ENCODE measurements at places on chromosomes 3 and 15.

- no peak for DNase-seq
Measured at GRCh38 chr3:22606938-22607337, 596.2 kb upstream of the UBE2E2 start.

- no peak for DNase-seq
Measured at GRCh38 chr15:52013151-52013791, 5.7 kb upstream of the MAPK6 start.

GRCh38 chr3:99031778-99032177 lies 130.3 kb upstream of the DCBLD2 start:
- DNase-seq, result no peak

GRCh38 chr3:141336672-141337522 lies 31.4 kb upstream of the ZBTB38 start:
- no peak for DNase-seq

DNA sequence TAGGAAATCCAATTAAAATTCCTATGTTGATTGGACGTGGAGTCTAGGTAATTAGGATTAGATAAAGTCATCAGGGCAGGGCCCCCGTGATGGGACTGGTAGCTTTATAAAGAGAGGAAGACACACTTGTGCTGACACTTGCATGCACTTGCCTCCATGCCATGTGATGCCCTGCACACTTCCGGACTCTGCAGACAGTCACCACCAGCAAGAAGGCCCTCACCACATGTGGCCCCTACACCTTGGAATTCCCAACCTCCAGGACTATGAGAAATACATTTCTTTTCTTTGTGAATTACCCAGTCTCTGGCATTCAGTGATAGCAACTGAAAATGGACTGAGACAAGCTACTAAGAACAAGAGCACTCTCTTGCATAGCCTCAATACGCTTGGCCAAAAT lies 90.6 kb downstream of the CRYGS start:
- no peak for DNase-seq

GRCh38 chr15:41105348-41106334 lies 10.4 kb downstream of the INO80 start:
- no peak for DNase-seq

- no peak for DNase-seq
Measured at GRCh38 chr3:18436213-18436612, 11.1 kb upstream of the SATB1 start.

GRCh38 chr3:13213911-13214846 lies 140.9 kb upstream of the IQSEC1 start:
- no peak for DNase-seq

DNA sequence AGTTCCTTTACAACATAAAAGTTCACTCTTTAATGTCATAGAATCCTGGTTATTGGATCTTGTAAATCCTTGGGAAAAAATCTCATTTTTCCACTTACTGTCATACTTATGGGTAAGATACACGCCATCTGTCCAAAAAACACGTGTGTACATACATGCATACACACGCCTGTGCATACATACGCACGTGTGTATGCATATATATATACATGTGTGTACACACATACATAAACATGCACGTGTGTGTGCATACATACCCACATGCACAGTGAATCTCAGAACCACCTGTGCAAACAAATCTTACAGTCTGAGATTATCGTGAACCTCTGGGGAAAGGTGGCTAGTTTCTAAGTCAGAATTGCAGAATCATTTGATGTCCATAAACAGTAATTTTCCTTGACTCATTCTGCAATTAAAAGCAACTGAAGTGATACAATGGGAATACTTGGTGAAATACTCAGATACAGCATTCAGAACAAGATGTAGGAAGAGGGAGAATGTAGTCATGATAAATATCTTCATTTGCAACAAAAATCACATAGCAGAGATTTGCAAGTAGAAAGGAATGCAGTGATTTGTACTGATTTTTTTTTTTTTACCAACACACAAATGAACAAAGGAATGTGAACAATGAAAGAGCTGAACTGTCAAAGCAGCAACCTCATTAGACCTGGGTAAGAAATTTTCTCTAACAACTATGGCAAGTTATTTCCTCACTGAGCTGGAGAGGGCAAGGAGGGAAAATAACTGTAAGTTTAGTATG lies 160.6 kb upstream of the POU1F1 start:
- no peak for DNase-seq

- peak; percentile 22 for DNase-seq
Measured at GRCh38 chr3:71149959-71150954, 433.3 kb downstream of the FOXP1 start.

GRCh38 chr3:50050361-50050760 lies 38.4 kb upstream of the RBM5 start:
- DNase-seq, result no peak

Data from NCI-H2171 (cell line).